NB4 (cell line): ENCODE measurements at places on chromosomes 6 and 20.

DNA sequence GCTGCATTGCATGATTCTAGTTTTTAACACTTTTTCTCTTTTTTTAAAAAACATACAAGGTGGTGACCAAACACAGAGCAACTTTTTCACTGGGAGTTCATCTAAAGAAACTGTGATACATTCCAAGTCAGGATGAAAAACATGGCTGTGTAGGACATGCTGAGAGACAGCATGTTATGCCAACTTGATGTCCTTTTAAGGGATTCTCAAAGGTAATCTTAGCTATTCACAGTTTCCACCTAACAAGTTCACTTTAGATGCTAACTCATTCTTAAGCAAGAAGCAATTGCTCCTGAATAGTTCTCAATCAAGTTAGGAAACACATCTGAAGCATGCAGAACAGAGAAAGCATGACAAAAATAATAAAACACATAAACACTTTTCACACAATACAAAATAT, 3.3 kb downstream of the ASCC3 start:
- no peak for DNase-seq

DNA sequence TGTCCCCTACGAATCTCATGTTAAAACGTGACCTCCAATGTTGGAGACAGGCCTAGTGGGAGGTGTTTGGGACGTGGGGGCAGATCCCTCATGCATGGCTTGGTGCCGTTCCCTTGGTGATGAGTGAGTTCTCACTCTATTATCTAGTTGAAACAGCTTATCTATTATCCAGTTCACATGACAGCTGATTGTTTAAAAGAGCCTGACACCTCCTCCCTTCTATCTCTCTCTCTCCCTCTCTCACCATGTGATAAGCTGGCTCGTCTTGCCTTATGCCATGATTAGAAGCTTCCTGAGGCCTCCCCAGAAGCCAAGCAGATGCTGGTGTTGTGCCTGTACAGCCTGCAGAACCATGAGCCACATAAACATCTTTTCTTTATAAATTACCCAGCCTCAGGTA, 32.9 kb upstream of the RIPK1 start:
- DNase-seq = no peak

DNA sequence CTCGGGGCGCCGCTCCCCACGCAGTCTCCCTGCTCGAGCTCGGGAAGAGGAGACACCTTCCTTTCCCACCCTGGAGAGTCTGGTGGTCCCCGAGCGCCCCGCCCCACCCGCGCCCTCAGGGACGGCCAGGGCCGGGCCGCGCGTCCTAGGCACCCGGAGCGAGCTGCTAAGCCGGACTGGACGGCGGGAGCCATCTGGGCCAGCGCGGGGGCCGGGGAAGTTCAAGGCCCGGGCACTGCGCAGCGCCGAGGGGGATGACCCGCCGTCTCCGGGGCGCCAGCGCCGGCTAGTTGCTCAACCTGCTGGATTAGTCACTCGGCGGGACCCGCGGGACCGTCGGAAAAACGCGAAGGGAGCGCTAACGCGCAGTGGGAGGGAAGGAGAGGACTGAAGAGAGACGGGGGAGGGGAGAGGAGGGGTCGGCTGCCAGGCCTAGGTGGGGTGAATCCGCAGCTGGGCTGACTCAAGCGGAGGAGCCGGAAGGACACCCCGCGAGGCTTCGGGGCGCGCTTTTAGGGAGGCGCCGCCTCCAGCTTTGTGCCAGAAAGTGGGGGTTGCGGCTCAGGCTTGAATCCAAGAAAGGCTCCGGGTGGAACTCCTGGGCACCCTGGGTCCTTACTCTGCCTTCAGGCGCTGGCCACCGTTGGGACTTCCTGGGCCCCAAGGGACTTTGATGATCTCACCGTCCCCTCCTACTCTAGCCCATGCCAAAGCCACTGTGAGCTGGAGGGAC, 75.7 kb upstream of the FOXP4 start:
- DNase-seq = peak; percentile 90

- no peak for DNase-seq
Observed at GRCh38 chr6:140283197-140283596, 908.7 kb upstream of the CITED2 start.

DNA sequence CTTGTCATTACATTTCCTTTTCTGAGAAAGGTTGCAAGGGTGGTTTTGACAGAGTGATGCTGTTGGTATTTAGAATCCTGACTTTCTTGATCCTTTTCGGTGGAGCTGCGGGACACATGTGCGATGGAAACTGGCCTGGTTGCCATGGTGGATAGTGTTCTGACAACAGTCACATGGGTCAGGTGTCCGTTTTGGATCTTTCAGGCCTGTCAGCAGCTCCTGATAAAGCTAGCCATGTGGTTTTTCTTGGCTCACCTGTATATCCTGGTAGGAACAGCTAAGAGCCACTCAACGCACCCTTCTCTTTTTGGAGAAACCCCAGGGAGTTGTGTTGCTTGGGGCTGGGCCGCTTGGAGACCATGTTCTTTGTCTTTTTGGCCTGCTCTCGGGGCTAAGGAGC, 177.4 kb downstream of the MTFR2 start:
- no peak for DNase-seq

GRCh38 chr6:92180090-92180489, 1239.3 kb downstream of the EPHA7 start:
- no peak for DNase-seq

DNA sequence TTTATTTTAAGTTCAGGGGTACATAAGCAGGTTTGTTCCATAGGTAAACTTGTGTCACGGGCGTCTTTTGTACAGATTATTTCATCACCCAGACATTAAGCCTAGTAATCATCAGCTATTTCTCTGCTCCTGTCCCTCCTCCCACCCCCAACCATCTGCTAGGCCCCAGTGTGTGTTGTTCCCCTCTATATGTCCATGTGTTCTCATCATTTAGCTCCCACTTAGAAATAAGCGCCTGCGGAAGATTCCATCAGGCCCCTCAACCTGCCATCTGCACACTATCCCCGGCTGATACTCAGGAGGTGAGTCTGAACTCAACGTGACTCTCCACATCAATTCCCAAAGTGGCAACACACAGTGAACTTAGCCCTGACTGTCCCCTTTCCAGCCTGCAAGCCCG, 228.0 kb upstream of the SYNDIG1 start:
- no peak for DNase-seq

DNA sequence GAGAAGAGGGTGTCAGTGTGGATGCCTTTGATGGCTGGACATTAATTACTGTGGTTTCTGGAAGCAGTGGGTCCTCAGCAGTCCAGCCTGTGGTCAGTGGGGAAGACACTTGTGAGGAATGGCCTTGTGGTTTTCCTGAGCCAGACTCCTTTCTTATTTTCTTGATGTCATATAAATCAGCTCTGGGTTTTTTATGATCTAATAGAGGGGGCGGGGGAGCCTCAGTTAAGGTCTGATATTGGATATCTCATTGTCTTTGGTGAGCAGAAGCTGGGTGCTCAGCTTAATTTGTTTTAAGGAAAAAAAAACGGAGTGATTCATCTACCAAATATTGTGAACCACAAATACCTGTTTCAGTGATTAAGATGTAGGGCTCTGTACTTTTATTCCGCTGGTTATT, 62.1 kb downstream of the OTOR start:
- DNase-seq = no peak

DNA sequence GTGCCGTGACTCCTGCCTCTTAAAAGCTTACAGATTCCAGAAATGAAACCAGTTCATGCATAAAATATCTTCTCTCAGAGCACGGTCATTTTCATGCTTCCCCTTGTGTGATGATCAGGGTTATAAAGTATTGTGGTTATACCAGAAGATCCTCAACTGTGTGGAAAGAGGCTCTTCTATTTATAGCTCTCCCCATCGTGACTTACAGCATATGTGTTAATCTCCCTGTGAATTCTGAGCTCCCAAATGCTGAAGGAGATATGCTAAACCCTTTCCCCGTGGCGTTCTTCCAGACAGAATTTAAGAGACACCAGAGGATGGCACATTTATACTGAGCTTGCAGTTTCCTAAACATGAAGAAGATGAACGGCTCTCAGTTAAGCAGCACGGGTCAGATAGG, 158.8 kb downstream of the CDH26 start:
- peak; percentile 84 for DNase-seq

DNA sequence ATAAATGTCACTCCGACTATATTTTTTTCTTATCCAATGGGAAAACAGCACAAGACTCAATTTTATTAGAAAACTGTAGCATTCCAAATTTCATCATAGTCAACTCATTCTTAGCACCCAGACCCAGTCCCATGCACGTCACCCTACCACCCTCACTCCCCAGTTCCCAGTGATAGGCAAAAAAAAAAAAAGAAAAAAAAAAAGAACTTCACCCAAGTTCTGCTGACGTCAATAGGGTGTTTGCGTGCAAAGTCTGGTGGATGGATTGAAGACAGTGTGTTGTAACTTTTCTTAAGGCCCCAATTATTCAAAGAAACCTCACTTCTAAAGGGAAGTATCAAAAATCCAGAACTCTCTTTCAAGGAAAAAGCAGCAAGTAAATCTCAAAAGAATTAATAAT, 213.9 kb upstream of the PRDM1 start:
- no peak for DNase-seq

- no peak for DNase-seq
Observed at GRCh38 chr20:12414446-12415274, 497.0 kb downstream of the BTBD3 start.

DNA sequence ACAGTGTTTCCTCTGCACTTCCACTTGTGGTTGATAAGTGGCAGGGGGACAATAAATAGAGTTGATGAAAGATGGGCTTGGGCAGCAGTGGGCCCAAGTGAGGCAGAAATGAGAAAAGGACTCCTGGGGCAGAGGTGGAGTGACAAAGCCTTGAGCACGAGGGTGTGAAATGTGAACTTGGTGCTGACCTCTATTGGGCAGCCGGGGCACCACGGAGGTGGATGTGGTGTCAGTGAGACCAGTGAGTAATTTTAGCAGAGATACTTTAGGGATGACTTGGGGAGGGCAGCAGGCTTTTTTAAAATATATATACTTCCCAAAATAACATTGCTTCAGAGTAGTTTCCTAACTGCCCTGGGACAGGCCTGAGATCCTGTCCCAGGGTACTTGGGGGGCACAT, 30.6 kb upstream of the MYLK2 start:
- DNase-seq = peak; percentile 15

DNA sequence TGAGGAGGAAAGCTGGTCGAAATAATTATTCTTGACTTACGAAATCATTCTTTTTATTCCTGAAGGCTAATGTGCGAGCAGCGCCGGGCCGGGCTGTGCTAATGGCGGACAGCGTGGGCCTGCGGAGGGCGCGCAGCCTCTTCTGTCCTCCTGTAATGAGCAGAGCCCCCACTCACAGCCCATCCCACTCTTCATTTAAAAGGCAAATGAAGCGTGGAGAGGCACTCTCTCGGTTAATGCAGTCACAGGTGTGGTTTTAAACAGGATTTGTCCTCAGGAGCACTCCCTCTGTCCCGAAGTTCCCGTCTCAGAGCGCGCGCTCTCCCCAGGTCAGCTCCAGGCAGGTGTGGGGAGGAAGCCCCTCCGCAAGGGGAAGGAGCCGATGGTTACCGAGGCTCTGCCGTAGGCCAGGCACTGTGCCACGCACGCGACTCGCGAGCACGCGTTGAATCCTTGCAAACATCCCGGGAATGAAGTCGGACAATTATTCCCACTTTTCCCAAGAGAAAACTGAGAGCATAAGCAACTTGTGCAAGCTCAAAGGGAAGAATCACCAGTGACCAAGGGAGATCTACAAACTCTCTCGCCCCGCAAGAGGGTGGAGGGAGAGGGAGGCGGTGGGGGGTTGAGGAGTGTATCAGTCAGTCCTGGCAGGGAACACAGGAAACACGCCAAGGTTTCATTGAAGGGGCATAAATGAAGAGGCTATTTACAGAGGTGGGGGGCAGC, 35.5 kb upstream of the ZFAND3 start:
- peak; percentile 24 for DNase-seq

DNA sequence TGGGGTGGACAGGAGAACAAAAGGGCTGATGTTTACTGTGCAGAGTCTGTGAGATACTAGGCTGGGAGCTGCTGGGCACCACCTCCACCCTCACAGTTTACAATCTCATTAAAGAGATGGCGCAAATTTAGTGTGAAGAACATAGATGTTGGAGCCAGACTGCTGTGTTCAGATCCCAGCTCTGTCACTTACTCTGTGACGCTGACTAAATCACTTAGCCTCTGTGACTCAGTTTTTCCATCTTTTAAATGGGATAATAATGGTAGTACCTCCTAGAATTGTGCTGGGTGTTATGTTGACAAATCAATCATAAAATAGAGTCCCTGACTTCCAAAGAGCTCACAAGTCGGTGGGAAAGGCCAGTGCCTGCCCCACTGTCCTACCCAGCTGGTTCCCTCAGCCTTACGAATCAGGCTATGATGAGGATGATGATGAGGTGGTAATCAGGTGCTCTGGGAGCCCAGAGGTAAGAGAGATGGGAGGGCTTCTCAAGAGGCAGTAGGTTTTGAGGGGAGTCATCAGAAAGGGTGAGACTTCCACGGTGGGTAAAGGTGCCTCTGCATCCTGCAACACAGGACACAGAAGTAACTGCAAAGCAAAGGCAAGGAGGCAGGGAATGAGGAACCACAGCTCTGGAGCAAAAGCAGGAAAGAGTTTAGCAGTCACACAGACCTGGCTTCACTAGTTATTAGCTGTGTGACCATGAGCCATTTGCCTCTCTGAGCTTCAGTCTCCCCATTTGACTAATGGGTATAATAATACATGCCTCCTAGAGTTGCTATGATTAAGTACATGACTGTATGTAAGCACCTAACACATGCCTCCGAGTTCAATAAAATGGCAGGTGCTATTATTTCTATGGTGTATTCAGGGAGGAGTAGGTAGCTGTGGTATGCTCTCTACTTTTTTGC, 8.9 kb downstream of the FYN start:
- no peak for DNase-seq

GRCh38 chr6:40705354-40705753, 118.2 kb upstream of the LRFN2 start:
- no peak for DNase-seq

DNA sequence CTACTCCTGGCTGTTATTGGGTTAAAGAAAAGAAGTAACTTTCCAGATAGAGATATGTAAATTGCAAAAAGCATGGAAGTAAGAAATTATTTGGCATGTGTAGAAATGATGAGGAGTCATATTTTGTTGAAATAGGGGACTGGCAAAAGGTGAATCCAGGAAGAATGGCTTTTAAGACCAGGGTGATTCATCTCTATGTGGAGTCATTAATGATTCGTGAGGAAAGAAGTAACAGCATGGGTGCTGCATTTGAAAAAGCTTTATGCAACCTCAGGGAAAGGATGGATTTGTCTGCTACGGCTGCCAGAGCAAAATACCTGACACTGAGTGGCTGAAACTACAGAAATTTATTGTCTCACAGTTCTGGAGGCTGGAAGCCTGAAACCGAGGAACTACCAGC, 14.8 kb upstream of the SYNE1 start:
- no peak for DNase-seq

DNA sequence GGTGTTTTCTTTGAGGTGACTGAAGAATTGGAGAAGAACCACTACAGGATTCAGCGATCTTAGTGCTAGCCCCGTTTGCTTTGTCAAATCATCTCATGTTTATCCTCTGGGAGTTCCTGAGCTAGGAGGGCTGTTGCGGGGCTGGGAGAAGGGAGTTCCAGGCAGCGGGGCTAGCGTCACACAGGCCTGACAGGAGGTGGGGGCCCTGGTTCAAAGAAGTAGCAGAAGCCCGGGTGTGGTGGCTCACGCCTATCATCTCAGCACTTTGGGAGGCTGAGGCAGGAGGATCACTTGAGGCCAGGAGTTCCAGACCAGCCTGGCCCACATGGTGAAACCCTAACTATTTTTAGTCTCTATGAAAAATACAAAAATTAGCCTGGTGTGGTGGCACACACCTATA, 33.2 kb upstream of the SULF2 start:
- no peak for DNase-seq

- no peak for DNase-seq
Observed at GRCh38 chr6:108170332-108171290, 4.8 kb downstream of the NR2E1 start.
